ENCODE measurements at places on chromosomes 5 and 9. TPM values are rescaled to one million over a fixed set of nuclear protein-coding genes. Genes with fewer than 3 reads are reported as not detected.

GRCh38 chr5:56585999-56586691 is 229.2 kb upstream of the MAP3K1 start:
- DNase-seq: peak; percentile 75

- DNase-seq: no peak
These were observed 42.6 kb downstream of the CSF1R start for GRCh38 chr5:150043657-150044328.

GRCh38 chr5:32679218-32679617 is 31.9 kb upstream of the NPR3 start:
- DNase-seq: no peak

DNA sequence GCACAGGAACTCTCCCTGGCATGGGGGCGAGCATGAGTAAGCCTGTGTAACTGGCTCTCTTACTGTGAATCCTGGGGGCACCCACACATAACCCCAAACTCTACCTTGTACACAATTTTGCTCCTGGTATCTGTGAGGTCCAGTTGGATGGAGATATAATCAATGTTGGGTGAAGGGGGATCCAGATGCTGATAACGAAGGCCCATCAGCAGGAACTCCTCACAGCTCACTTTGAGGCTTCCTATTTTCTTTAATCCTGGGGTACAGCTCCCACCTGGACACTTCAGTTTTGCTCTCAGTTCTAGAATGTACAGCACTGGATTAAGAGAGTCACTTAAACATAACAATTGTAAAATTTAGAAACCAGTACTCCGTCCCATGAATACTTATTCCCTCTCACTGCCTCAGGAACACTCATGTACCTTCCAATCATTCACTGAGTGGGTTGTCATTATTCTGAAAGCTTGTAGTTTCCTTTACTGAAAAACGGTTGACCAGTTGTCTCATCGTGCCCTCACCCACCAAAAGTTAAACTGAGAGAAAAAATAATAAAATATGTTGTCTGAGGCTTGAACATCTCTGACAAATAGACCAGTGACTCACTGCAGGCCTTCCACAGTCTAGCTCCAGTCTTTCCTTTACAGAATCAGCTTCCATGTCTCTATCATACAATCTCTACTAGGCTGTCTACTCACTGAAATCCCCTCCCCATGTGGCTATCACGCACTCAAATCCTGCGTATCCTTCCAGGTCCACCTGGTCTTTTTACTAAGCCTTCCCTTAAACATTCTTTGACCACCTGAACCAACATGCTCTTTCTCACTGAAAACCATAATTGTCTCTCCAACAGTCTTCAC is 52.6 kb downstream of the FREM1 start:
- DNase-seq: no peak

DNA sequence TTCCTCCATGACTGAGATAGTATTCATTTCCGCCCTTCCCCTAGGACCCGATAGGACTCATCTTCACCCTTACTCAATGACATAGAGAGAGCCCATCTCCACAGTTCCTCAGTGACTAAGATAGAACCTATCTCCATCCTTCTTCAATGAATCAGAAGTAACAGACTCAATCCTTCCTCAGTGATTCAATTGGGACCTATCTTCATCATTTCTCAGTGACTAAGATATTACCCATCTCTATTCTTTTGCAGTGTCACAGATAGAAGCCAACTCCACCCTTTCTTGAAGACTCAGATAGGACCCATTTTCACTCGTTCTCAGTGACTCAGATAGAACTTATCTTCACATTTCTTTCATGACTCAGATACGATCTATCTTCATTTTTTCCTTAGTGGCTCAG is 164.6 kb downstream of the FBXO4 start:
- no peak for DNase-seq

DNA sequence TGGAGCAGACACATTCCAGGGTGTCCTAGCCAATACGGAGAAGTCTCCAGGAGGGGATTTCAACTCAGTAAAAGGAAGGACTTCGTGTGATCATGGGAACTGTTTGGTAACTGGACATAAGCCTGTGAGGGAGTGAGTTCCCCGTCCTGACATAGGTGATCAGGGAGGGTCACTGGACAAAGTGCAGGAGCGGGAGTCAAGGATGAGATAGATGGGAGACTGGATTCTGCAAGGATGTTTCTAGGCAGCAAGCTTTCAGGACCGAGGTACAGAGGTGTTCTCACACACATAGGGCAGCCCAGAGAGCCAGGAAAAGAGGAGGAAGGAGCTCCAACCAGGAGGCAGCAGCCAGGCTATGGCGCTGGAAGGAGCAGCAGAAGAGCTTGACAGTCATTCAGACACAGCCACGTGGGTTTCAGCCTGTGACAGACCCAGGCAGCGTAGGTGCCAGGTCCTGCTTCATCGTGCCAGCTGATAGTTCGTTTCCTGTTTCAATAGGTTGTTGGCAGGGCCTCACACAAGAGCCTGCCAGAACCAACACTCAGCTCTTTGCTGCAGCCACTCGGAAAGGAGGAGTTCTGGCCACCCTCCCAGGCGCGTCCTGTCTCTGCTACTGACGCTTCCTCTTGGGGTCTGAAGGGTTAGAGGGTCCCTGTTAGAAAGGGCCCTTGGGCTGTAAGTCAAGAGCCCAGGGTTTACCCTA is 84.1 kb downstream of the AMBP start:
- peak; percentile 86 for DNase-seq

DNA sequence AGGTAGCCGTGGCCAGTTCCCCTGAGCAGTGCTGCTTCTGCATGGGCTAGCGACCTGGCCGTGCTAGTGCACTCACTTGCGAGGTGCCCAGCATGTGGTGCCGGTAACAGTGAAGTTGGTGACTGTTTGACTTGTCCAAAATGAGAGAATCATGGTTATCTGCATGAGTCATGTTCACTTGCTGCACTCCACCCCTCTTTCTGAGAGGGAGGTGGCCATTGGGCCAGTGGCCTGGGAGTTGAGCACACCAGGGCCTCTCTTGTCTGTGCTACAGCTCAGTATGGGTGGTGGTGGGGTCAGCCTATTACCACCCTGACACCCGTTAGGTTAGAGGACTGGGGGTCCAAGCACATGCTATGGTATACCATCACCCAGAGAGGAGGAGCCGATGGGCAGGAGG is 55.4 kb upstream of the GARNL3 start:
- no peak for DNase-seq

DNA sequence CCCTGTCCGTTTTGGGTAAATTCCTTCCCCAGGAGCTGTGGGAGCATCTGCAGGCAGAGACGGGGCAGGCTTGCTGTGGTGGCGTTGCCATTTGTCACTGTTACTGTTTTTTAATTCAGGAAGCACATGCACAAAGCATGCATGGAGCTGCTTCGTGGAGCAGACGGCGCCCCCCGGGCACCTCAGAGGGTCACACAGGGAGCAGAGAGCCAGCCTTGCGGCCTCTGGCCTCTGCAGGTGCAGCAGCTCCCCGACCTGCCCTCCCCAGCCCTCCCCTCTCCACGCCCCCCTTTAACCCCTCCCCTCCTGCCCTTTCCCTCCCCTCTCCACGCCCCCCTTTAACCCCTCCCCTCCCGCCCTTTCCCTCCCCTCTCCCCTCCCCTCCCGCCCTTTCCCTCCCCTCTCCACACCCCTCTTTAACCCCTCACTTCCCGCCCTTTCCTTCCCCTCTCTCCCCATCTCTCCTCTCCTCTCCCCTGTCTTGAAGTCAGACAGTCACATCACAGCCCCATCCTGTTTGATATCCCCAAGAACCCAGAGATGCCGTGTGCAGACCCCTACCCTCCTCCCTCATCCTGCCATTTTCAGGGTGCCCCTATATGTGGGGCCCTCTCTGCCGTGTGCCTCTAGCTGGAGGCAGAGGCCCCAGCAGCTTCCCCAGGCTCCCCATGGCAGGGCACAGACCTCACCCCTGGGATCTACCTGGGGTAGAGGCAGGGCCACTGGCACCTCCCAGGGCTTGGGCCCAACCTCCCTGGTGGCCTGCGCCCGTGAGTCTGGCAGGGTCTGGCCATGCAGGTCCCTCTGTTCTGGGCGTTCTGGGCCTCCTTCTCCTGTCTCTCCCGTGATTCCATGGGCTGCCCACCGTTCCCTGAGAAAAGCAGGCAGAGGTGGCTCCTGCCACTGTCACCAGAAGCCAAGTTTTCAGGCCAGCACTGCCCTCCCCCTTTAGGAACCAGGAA is 29.6 kb upstream of the UBAC1 start:
- DNase-seq: no peak

GRCh38 chr9:133371261-133371711 is 4.6 kb downstream of the SURF4 start:
- no peak for DNase-seq

DNA sequence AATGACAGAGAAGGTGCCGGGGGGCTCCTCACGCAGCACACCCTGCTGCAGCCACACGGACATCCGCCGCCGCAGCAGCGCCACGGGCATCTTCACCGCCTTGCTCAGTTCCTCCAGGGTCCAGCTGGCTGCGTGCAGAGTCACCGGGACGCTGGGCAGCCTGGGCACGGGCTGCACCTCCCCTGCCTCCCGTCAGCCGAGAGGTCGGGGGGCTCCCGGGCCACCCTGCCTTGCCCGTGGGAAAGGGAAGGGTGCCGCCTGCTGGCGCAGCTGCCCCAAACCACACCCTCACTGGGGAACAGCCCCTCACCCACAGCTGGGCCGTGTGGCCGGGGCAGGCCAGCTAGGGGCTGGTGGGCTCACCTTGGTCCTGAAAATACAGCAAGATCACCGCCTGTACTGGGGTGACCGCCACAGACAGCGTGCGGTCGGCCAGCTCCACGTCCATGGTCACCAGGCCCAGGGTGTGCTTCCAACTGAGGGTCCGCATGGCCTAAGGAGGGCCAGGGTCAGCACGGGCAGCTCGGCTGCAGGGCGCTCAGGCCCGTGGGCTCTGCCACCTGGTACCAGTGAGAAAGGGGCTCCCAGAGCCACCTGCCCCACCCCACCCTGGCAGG is 3.6 kb upstream of the TMEM210 start:
- no peak for DNase-seq

DNA sequence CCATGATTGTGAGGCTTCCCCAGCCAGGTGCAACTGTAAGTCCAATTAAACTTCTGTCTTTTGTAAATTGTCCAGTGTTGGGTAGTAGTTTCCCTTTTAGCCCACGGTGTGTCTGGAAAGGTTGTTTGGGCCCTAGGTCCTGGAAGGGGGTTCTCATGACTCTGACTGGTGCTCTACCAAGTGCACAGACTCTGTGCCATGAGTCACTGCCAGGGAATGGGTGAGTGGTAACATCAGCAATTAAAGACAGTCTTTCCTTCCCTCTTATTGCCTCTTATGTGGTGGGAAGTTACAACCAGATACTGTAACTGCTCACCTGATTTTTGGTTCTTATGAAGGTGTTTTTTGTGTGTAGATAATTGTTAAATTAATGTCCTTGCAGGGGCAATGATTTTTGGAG is 141.2 kb downstream of the PRDM9 start:
- DNase-seq: no peak

DMRT2 gene
- not detected for total RNA-seq

FUT7 gene
- 0.11 TPM for total RNA-seq

IL7R gene
- 0.65 TPM for total RNA-seq

CCDC192 gene
- total RNA-seq: not detected
